ENCODE measurements at places on chromosomes 2 and 18.

- DNase-seq: no peak
Measured at GRCh38 chr2:158779621-158780020, 15.5 kb upstream of the DAPL1 start.

DNA sequence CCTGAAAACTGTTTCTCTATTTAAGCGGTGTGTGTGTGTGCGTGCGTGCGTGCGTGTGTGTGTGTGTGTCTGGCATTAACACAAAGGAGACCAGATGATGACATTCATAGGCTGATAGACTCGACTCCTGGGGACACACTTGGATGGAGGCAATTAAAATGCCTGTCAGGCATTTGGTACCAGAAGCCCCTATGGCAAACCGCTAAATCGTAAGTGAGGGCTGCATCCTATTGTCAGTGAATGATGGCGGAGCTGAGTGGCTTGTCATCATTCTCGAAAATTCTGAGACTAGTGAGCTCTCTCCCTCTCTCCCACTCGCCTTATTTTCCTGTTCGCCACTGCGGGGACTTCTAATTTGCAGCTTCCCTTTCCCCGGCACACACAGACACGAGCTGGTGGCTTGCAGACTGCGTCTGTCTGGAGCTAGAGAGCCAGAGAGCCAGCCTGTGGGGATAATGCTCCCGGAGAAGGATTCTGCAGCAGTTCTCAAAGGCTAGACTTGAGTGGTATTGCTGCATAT is 155.4 kb downstream of the MAP2 start:
- DNase-seq: no peak

- no peak for DNase-seq
Measured at GRCh38 chr2:197322724-197323720, 12.4 kb upstream of the ANKRD44 start.

DNA sequence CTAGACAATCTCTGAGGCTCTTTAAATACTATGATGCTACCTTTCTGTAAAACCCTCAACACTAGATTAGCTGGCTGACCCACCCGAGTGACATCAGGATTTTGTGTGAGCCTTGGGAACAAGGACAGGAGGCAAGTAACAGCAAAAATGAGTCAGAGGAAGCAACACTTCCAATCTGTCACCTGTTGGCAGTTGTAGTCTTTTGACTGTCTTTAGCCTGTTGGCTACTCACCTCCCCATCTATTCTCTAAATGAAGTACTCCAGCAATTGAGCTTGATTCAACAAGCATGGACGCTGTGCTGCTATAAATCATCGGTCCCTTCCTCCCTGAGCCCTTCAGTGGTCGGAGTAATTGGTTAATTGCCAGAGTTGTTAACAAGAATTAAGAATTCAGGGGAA is 898.7 kb downstream of the BCL11A start:
- no peak for DNase-seq

DNA sequence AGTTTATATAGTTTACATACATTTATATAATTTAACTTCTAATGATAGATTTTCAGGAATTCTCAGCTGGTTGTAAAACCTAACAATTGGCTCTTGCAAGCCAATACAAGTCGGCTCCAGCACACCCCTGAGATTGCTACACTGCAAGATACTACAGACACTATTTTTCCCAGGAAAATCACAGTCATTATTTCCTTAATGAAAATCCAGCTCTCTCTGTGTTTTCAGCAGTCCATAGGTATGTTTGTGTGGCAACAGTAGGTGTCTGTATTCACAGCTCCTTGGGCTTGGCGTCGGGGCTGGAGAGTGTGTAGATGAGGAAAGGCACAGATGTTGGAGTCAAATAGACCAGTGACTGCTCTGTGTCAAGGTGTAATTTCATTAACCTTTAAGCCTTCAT is 78.7 kb upstream of the SPTBN1 start:
- DNase-seq: no peak

- no peak for DNase-seq
Measured at GRCh38 chr2:142756430-142756829, 121.0 kb upstream of the KYNU start.

GRCh38 chr2:9114458-9114857 is 92.2 kb upstream of the ASAP2 start:
- no peak for DNase-seq

GRCh38 chr2:218658671-218659257 is 659 bp downstream of the ZNF142 start:
- peak; percentile 21 for DNase-seq

DNA sequence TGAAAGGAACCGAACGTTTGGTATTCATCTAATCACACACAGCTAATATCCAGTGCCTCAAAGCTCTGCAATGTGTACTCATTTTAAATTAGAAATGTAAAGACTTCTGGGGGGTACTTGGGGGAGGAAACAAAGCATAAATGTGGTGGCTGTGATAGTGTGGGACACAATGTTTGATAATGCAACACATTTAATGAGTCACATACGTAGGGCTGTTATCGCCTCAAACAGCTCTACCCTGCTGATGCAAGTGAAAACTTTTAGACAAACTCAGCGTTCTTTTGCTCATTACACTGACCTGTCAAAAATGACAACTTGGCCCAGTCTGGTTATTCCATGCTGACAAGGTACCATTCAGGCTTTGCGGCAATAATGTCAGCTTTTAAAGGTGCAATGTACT is 1227.1 kb upstream of the CELF4 start:
- no peak for DNase-seq

- DNase-seq: no peak
Measured at GRCh38 chr2:43715300-43716098, 39.3 kb upstream of the C1GALT1C1L start.

DNA sequence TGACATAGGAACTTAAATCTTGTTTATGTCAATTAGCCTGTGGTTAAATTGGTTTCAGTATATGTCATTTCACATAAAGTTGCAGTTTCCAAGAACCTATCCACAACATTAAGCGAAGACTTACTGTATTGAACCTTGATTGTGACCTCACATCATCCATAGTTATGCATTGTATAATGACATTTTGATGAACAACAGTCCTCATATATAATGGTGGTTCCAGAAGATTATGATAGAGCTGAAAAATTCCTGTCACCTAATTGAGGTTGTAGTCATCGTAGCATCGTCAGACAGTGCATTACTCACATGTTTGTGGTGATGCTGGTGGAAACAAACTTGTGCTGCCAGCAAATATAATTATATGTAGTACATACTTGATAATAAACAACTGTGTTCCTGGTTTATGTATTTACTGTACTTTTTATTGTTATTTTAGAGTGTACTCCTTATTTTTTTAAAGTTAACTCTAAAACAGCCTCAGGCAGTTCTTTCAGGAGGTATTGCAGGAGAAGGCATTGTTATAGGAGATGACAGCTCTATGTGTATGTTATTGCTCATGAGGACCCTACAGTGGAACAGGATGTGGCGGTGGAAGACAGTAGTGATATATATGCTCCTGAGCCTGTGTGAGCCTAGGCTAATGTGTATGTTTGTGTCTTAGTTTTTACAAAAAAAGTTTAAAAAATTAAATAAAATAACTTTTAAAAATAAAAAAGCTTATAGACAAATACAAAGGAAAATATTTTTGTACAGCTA is 56.6 kb downstream of the UBE2E3 start:
- no peak for DNase-seq

- no peak for DNase-seq
Measured at GRCh38 chr2:28350196-28350595, 42.5 kb upstream of the FOSL2 start.

DNA sequence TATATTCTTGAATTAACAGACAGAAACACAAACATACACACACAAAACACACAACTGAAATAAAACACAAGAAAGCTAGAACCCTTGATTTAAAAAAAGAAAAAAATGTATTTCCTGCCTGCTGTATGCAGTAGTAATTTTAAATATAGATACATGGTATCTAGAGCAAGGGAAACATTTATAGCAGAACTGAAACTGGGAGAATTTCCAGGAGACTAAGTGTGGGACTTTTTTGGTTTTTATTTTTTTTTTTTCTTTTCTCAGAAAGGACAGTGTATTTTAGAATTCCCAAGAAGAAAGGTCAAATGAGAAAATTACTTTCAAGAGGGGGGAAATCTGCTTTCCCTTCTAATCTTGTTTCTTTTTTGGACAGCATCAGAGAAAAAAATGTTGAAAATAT is 558.9 kb upstream of the PKDCC start:
- no peak for DNase-seq

GRCh38 chr2:70851704-70852103 is 16.1 kb upstream of the CD207 start:
- no peak for DNase-seq

Data from naive B cell (primary cell).